ENCODE measurements at places on chromosomes 5 and 9.

GRCh38 chr9:96152550-96152949 lies 149.4 kb downstream of the HSD17B3 start:
- no peak for DNase-seq

- DNase-seq, result no peak
Observed at GRCh38 chr5:84480873-84481637, 96.4 kb upstream of the EDIL3 start.

GRCh38 chr5:60219921-60220320 lies 326.4 kb upstream of the PDE4D start:
- no peak for DNase-seq

DNA sequence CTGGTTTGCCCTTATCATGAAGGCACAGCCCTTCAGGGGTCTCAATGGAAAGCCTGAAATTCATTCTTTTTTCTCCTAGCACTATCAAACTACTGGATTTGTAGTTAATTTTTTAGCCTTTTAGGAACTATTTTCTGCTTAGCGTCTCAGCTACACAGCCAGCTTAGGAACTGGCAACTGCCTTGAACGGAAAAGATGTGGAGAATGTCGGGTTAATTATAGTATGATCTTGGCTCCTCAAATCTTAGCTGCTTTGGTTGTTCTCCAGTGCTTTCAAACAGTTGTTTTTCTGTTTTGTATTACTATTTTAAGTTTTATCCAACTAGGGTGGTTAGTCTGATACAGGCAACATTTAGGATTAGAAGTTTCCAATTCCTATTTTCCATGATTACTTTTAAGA lies 44.1 kb downstream of the CCNH start:
- DNase-seq, result no peak

- DNase-seq, result no peak
Observed at GRCh38 chr9:98864281-98865174, 57.1 kb downstream of the GALNT12 start.

DNA sequence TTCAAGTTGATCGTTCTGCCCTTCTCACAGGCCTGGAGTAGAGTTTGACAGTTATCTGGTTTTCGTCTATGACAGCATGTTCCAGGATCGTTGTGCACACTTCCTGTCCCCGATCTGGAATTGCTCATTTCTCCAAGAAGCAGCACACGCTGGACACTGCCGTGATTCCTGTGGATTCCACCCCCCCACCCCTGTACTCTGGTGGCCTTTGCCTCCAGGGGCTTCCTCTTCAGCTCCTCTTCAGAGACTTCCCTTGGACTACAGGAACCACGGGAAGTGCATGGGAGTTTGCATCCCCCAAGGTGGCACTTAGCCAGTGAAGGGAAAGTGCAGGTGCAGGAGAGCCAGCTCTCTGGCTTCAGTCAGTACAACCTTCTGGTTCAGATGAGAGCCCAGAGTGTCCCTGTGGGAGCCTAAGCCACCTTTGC lies 160.7 kb downstream of the CACNA1B start:
- no peak for DNase-seq

GRCh38 chr5:117793963-117794362 lies 1194.4 kb downstream of the DTWD2 start:
- no peak for DNase-seq

DNA sequence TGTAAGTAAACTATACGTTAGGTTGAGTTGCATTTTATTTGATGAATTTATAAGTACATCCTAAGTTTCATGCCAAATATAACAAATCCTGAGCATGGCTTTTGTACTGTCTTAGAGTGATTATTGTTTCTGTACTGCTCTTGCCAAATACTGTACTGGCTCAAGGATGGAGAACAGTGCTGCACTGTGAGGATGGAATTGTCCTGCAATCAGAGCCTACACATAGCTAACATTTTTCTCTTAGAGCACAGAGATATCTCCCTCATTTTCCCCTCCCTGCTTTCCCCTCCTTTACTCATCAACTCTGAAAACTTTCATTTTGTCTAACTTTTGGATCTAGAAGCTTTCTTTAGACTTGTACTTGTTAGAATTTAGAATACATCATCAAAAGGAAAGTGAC lies 28.3 kb downstream of the LRRC70 start:
- DNase-seq, result no peak

DNA sequence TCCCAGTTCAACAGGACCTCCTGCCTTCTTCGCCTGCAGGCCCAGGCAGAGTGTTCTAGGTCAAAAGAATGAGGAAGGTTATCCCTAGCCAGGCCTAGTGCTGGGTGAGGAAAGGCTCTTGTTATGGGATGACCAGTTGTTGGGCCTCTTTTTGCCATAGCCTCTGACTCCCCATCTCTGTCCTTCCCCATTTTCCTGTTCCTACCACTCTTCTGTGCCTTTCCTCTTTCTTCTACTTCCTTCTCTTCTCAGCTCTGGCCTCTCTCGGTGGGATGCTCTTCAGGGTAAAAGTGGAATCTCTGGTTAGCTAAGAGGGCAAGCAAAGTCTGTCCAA lies 1.2 kb upstream of the PCDH1 start:
- DNase-seq, result no peak

DNA sequence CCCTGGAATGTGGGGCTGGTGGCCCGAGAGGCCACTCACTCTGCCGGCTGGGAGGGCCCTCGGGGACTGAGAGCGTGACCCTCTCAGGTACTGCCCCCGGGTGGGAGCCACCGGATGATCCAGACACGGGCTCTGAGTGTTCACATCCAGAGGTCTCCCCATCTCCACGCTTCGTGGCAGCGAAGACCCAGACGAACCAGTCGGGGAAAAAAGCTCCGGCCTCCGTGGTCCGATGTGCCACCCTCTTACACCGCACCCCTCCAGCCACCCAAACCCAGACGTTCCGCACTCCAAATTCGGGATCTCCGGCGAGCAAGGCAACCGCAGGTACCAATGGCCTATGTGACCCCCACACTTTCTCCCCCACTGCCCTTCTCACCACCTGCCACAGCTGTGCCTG lies 49.5 kb downstream of the AMBP start:
- no peak for DNase-seq

GRCh38 chr9:126521551-126521950 lies 92.2 kb upstream of the LMX1B start:
- DNase-seq, result no peak

DNA sequence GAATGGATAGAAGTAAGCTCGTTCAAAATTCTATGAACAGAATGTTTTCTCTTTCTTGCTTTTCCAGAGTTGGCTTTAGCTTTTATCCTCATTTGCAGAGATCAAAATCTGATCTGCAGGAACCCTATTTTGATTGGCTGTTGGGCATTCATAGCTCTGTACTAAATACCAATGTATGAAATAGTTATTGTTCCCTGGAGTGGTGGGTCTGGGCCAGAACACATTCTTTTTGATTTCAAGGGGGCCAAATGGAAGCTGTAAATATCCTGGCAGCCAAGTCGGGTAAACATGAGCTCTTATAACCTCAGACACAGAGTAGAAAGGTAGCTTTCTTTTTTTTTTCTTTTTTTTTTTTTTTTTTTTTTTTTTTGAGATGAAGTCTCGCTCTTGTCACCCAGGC lies 241.5 kb downstream of the PDZD2 start:
- DNase-seq, result no peak

- no peak for DNase-seq
Observed at GRCh38 chr9:7115606-7116005, 357.8 kb downstream of the KDM4C start.

- DNase-seq, result no peak
Observed at GRCh38 chr5:66680221-66680620, 84.0 kb downstream of the MAST4 start.

GRCh38 chr5:41875121-41875520 lies 4.9 kb upstream of the OXCT1 start:
- DNase-seq, result no peak

DNA sequence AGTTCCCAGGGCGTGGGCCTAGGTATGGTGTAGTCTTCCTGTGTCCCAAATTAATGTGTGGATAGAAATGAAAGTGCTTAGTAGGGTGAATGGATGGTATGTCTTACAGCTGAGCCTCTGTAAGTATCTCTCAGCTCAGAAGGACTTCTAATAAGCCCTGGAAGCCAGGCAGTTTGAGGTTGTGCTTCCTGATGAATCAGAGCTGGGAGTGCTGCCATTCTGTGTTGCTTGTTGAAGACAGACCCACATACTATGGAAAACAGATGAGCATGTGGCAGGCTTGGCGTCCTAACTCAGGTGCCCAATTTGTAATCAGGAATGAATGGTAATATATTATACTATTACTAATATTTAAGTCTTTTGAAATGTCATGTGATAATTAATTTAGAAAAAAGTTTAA lies 69.8 kb downstream of the CMYA5 start:
- DNase-seq, result no peak

- DNase-seq, result no peak
Observed at GRCh38 chr5:178895615-178896571, at the start of gene ZFP2. Gene ZFP2, plus strand, starts transcription at chr5:178895913. Its CDS starts 35,401 bp downstream, at chr5:178931314.

DNA sequence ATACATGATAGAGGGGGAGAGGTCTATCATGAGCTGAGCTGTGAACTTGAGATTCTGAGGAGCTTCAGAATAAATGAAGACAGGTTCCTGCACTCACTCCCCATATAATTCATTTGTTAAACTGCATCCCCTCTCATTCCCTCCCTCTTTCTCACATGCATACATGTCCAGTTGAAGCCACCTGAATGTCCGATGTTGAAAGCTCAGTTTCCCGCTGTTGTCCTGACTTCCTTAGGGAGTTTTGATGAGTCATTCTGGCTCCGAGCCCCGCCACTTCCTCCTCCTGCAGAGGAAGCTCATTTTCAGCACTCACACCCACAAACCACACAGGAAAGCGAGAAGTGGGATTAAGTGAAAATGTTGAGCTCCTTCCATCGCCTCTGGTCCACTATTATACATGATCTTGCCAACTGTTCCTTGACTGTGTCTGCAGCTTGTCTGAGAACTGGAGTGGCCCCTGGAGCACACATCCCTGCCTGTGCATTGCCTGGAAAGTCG lies 121.2 kb downstream of the CEMIP2 start:
- no peak for DNase-seq

GRCh38 chr9:17907779-17908508 lies 329.1 kb downstream of the SH3GL2 start:
- DNase-seq, result no peak

GRCh38 chr9:20437476-20437875 lies 184.8 kb downstream of the MLLT3 start:
- DNase-seq, result no peak

DNA sequence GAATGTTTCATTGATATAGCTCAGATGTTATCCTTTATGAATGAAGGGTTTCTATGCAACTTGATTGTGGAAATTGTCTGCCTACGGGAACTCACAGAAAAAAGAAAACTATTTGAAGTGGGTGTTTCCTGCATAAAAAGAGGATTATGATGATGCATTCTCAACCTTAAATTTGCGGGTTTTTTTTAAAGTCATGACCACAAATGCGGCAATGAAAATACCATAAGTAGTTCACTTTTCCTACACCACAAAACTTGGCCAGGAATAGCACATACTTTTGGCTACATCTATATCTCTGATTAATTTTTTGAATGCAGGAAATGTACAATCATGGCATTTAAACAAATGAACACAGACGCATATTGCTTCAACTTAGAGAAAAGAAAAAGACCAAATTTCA lies 754.7 kb downstream of the DTWD2 start:
- no peak for DNase-seq

DNA sequence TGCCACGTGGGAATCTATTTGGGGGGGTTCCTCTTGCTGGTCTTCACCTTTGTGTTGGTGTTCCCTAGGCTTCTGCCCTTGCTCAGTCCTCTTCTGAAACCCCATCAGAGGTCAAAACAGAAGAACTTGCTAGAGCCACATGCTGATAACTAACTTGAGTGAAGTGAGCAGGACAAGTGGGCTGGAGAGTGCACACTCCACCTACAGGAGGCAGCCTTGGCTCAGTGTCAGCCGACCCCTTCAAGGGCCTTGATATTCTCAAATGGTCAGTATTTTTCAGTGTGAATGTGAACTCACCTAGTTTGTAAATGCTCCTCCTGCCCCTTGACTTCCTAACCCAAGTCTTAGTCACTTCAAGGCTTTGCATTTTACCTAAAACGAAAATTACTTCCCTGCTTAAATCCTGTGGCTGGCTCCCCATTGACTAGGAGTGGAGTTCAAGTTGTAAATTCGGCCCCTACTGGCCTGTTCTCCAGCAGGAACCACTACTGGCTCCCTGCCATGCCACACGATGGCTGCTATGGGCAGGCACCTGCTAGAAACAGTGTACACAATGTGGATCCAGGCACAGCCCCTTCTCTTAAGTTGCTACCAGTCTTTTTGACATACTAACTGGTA lies 3.6 kb upstream of the SLC1A3 start:
- no peak for DNase-seq

DNA sequence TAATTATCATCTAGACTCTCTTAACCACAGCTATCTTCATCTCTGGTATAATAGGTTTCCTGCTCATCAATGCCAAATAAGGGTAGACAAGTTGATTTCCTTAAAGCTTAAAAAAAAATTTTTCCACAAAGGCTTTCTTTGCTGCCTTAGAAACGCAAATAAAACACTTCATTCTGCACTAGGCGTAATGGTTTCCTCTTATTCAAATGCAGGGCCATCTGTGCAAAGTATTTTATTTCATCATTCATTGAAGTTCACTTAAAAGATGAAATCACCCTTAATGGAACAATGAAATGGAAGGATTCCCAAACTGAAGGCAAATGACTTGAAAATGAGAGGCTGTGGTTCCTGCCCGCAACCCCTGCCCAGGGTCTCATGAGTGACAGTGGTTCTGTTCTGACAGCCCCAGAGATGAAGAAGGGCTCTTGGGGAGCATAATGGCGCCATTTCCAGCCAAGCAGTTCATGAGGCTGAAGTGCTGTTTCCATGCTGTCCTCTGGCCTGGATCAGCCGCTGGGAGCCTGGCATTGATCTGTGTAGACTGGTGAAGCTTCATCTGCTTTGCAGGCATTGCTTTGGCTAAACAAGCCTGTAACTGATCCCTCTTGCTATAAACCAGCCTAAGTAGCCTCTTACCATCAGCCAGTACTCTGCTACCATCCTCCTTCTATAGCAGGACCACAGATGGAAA lies 276.9 kb upstream of the WWC1 start:
- no peak for DNase-seq

DNA sequence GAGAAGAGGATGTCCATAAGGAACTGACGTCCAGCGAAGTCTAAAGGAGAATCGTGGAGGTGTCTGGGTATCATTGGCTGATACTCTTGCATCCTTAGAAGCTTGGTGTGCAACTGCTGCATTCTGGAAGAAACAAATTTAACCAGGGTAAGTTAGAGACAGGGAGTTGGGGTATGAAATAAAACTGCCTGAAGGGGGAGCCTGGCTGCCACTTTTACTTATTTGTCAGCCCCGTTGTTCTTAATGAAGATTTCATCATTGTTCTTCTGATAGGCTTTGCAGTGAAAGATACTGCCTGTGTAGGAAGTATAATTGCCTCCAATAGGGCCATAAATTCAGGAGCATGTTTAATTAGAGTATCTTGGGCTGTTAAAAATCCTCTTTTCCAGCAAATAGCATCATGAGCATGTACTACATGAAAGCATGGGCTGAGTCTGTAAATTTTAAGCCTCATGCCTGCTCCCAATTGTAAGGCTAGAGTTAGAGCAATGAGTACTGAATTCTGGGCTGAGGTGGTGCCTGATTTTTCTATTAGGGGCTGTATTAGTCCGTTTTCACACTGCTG lies 1264.5 kb upstream of the ACO1 start:
- DNase-seq, result peak; percentile 15

- DNase-seq, result no peak
Observed at GRCh38 chr9:133693703-133694529, 44.2 kb downstream of the SARDH start.

Data from stimulated activated CD4-positive, alpha-beta T cell treated with anti-CD3 and anti-CD28 coated beads, TNF-alpha, amount 100 ng/mL, for 24 hours (primary cell).